ENCODE measurements at places on chromosomes 5 and 9.

GRCh38 chr9:92608241-92608908 lies 61.6 kb downstream of the IPPK start:
- no peak for DNase-seq

GRCh38 chr9:86751207-86751606 lies 196.1 kb downstream of the GAS1 start:
- no peak for DNase-seq

- peak; percentile 87 for DNase-seq
Measured at GRCh38 chr5:126124706-126125345, 298.4 kb upstream of the GRAMD2B start.

- no peak for DNase-seq
Measured at GRCh38 chr9:77210116-77210515, 32.8 kb downstream of the VPS13A start.

DNA sequence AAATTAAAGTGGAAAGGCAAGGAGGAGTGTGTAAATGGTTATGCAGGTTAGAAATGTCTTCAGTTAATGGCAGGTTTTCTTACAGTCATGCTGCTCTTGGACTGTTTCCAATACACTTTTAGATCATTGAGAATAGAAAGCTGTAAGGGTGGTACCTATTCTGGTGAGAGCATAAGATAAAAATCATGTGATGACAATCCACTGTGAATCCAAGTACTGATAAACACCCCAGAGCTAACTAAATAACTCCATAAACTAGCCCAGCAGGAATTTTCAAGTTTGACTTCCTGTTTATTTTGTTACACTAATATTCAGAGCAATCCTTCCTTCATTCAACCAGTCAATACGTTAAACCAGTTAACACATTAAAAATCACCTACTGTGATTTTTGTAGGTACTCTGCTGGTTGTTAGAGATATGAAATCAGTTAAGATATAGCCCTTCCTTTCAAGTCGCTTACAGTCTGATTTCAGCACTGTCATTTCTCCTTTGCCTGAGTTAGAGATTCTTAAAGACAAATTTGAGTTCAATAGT lies 22.6 kb downstream of the VCAN start:
- no peak for DNase-seq

GRCh38 chr9:6944093-6944551 lies 186.3 kb downstream of the KDM4C start:
- peak; percentile 83 for DNase-seq

- no peak for DNase-seq
Measured at GRCh38 chr5:159052401-159053011, 47.2 kb downstream of the EBF1 start.

DNA sequence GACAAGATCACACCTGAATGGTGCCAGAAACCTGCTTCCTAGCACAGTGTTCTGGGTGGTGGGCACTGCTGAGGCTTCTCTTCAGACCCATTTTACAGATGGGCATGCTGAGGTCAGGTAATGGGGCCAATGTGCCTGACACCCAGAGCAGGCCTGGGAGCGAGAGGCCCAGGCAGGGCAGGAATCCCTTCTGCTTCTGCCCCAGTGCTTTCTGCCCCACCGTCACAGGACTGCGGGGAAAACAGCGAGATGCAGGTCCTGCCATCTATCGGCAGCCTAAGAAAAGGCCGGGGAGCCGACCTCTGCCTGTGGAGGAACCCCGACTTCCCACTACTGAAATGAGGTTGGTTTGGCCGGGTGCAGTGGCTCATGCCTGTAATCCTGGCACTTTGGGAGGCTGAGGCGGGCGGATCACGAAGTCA lies 22.8 kb upstream of the RNU6ATAC start:
- no peak for DNase-seq

DNA sequence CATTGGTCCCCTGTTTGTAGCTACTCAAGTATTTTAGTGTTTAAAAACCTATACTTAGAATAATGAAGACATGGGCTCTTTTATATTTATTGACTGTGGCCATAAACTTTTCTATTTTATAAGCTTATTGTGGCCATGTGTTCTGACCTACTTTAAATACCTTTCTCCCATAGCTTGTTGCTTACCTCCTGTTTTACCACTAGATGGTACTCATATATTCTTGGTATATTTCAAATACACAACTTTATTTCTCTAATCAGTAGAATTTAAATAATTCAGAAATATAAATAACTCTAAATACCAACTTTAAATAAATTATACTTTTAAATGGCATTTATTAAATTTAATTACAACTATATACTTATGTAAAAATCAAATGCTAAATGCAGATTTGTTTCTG lies 498.0 kb downstream of the PRDM9 start:
- peak; percentile 1 for DNase-seq

All from foreskin fibroblast (primary cell).